ENCODE measurements at places on chromosomes 7 and 10.

DNA sequence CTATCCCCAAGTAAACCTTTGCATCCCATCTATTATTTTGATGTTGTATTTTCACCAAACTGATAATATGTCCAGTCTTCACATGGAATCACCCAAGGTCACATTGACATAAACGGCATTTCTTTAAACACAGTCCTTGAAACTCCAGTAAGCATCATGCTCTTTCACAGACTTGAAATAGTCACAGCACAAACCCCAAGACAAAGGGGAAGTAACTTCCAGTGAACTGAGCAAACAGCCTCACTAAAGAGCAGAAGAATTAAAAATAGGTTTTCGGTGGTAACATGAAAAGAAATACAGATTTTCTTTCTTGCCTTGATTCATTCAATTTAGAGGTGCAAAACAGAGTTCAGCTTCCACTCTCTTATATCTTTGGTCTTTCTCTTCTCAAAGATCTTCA is 253.7 kb downstream of the SFMBT2 start:
- DNase-seq, result no peak

DNA sequence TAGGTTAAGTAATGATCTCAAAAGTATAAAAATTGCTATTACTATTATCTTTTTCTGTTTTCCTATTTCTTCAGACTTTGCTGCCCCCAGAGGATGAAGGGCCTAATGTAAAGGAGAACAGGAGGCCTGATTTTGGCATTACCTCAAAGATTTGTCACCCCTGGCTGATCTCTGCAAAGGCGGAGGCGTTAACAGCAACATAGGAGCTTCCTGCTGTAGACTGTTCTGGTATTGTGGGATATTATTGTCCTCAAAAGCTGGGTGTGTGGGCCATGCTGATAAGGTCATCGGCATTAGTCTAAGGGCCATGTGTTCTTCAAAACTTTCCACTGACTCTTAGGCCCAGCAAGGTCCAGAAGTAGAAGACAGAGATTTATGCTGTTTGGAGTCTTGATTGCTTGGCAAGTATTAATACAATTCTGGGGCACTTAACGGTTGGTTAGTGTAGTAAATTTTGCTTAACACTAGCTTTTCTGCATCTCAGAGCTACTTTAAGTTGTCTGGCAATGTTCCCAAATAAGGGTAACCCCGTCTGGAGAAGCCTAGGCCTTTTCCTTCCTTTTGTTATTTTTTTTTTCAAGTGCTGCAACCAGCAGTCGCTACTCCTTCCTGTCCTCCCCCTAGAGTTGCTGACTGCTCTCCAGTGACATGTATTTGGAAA is 14.0 kb upstream of the ENTPD1 start:
- no peak for DNase-seq

- no peak for DNase-seq
Measured at GRCh38 chr10:11183015-11183414, 165.3 kb downstream of the CELF2 start.

- no peak for DNase-seq
Measured at GRCh38 chr10:79243181-79244067, 103.8 kb upstream of the PPIF start.

GRCh38 chr7:601595-602340 is 82.1 kb upstream of the PDGFA start:
- DNase-seq, result peak; percentile 35

- DNase-seq, result no peak
Measured at GRCh38 chr10:6474871-6475270, 105.2 kb downstream of the PRKCQ start.

DNA sequence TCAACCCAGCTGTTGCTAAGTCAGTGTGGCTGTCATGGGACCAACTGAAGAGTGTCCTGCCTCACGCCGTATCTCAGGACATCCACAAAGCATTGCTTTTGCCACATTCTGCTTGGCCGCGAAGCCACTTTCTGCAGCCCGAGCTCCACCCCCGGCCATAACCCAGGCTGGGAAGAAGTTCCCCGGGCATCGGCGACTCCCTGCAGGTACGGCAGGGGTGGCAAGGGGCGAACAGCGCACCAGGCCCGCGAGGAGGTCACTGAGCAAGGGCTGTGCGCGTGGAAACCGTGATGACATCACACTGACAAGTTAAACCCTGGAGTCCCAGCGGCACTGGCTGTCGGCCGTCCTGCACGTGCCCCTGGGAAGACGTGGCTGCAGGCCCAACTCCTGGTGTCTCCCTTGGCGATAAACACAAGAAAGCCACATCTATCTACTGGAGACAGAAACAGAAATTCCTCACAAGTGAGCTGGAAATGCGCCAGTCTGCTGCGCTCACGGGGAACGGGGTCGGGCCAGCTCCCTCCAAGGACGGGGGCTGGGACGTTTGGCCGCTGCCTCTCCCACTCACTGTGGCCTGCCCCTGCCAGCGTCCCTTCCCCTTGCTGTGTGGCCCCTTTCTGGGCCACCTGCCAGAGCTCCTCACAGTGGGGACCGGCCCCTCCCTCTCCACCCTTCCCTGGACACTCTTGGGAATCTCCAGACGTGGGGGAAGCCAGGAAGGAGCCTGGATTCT is 326.3 kb downstream of the DNAJB6 start:
- no peak for DNase-seq

GRCh38 chr7:44489955-44490350 is 505 bp downstream of the NUDCD3 start:
- DNase-seq, result no peak

- DNase-seq, result no peak
Measured at GRCh38 chr10:124182088-124182541, 88.7 kb upstream of the CHST15 start.

GRCh38 chr10:33478675-33479125 is 144.2 kb upstream of the NRP1 start:
- DNase-seq, result no peak

- no peak for DNase-seq
Measured at GRCh38 chr7:116214921-116215320, 4.6 kb downstream of the TES start.

GRCh38 chr7:133331861-133332260 is 79.0 kb downstream of the EXOC4 start:
- no peak for DNase-seq

DNA sequence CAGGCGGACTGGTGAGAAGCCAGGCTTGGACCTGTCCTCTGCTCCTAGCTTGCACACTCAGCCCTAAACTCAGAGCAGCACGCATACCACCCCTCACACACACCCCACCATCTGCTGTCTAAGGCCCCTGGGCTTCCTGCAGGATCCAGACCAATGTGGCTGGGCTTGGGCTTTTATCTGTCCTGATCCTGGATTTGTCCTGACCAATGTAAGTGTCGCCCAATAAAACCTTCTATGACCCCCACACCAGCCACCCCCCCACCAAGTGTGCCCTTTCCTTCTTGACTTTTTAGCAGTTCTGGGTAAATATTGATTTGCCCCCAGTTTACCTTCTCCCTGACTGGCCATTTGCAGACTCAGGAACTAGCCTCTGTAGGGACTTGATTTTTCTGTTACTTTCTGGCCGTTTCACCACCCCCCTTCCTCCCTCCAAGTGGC is 1.7 kb upstream of the HOXA13 start:
- no peak for DNase-seq

GRCh38 chr7:22452142-22452959 is 47.6 kb downstream of the STEAP1B start:
- DNase-seq, result peak; percentile 65

DNA sequence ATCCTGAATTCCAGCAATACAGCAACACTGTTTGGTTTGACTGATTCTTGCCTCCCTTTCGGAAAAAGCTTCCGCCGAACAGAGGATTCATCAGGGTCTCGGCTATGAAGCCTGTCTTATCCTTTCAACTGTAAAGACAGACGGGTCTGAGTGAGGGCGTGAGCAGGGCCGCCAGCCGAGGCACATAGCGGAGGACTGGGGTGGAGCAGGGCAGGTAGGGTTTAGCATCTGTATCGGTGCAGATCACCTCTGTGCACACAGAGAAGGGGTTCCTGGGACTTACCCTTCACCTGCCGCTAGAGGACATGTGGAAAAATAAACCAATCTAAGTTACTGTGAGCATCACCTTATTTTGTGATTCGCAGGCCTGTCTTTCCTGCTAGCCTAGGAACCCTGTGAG is 656.9 kb upstream of the FOXK1 start:
- no peak for DNase-seq

GRCh38 chr7:18458830-18459229 is 36.7 kb upstream of the HDAC9 start:
- no peak for DNase-seq

DNA sequence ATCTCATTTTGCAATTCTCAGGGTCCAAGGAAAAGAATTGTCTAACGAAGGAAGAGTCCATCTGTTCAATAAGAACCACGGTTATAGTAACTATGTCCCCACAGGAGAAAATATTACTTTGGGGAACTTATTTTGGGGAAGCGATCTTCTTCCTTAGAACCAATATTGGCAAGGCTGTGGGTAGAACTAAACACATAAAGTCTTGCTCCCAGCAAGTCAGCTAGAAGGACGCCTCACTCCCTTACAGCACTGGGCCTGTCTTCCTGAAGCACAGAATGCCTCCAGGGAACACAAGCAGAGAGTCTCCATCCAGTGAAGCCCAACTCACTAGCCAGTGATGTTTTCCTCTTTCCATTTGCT is 30.2 kb downstream of the C10orf71 start:
- DNase-seq, result no peak

DNA sequence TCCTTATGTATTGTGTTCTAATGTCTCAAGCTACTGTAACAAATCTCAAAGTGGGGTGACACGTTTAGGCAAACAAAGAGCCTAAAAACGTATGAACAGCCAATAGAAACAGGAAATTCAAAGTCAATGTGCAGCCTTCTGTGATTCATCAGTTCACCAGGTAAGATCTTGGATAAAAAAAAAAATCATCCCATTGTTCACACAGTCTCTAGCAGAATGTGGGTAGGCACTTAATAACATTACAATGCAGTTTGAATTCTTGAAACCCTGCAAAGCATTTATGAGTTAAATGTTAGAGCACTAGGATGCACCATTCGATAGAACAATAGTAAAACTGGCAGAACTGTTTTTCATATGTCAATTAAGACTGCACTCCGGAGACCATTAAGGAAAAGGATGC is 88.2 kb upstream of the HDAC9 start:
- DNase-seq, result no peak

GRCh38 chr7:12257582-12257981 is 46.5 kb downstream of the TMEM106B start:
- DNase-seq, result no peak

- DNase-seq, result no peak
Measured at GRCh38 chr10:89427629-89428028, 13.3 kb downstream of the IFIT5 start.

DNA sequence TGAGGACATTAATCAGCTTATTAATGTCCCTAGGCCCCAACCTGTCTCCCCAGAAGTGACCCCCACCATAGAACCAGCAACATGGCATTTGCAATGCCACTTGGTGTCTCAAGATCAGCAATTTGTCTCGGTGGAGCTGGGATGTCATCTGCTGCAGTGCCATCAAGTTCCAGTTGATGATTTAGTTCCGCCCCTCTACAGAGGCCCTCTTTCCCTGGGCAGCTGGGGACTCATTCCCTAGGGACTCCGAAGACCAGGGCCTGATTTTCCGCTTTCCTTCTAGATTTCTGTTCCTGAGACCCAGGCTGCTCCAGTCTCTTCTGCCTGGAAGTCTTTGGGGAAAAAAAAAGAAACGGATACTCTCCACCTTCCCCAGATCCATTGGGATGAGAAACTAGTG is 122.5 kb upstream of the NANOS1 start:
- DNase-seq, result no peak

GRCh38 chr7:106108991-106109390 is 3.1 kb downstream of the SYPL1 start:
- DNase-seq, result no peak

GRCh38 chr7:7569081-7569527 is 2.4 kb downstream of the MIOS start:
- DNase-seq, result no peak

DNA sequence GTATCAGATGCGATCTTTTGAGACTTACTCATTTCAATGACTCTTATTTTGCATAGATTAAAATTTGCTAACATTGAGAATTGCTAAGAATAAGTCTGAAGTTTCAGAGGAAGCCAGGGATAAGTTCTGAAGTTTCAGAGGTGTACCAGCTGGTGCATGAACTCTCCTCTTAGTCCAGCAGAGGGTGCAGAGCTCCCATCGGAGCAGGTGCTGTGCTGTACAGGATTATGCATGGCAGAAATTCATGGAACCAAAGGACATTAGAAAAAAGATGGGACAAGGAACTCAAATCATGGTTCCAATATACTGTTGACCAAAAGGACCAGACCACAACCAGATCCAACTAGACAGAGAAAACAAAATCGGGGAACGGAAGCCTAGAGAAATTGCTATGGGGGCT is 41.9 kb downstream of the MGAM2 start:
- DNase-seq, result no peak

DNA sequence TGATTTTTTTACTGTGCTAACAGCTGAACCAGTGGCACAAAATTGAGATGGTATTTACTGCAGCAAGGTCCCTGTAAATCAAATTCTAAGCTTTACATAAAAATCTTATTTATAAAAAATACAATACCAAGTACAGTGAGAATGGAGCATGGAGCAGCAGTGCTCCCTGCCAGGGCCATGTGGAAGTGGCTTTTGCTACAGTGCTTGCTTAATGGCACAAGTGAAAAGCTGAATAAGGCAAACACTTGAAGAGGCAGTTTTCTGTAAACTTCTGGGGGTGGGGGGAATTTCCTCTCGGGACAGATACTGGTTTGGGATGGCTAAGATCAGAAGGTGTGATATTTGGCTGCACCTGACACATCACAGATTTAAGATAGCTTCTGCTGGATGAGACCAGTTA is 27.5 kb downstream of the AP3M1 start:
- DNase-seq, result no peak

- no peak for DNase-seq
Measured at GRCh38 chr7:17038160-17038782, 156.5 kb upstream of the AGR3 start.

Data from anterior cingulate cortex (tissue), 58 donors.